ENCODE measurements at places on chromosomes 7 and 10.

DNA sequence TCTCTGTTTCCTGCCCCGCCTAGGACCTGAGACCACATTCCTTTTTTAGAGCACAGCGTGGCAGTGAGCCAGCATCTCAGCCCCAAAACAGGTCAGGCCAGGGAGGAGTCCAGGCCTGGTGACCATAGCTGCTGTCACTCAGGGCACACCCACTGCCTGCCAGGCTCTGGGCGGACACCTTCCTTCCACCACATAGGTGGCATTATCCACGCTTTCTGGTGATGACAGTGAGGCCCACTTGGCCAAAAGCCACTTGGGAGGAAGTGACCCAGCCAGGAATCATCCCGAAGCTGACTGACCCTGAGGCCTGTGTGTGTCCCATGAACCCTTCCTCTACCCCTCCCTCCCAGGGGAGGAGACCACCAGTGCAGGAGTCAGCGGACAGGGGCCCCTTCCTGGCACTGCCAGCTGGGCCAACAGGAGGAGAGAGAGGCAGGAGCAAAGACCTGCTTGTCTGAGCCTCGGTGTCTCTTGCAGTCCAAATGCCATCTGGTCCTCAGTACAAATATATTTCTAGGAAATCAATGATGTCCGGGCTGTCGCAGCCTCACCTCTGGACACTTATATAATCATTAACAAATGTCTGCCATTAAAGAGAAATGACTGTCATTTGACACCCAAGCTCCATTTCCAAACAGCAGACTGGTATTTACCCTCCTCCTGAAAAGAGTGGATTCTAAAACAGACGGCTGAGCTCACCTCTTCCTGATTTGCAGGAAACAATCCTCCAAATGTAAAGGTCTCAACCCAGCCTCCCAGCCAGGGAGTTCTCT, 63.0 kb downstream of the ABRAXAS2 start:
- DNase-seq, result no peak

GRCh38 chr7:124515106-124515830, 250.3 kb downstream of the GPR37 start:
- DNase-seq, result no peak

DNA sequence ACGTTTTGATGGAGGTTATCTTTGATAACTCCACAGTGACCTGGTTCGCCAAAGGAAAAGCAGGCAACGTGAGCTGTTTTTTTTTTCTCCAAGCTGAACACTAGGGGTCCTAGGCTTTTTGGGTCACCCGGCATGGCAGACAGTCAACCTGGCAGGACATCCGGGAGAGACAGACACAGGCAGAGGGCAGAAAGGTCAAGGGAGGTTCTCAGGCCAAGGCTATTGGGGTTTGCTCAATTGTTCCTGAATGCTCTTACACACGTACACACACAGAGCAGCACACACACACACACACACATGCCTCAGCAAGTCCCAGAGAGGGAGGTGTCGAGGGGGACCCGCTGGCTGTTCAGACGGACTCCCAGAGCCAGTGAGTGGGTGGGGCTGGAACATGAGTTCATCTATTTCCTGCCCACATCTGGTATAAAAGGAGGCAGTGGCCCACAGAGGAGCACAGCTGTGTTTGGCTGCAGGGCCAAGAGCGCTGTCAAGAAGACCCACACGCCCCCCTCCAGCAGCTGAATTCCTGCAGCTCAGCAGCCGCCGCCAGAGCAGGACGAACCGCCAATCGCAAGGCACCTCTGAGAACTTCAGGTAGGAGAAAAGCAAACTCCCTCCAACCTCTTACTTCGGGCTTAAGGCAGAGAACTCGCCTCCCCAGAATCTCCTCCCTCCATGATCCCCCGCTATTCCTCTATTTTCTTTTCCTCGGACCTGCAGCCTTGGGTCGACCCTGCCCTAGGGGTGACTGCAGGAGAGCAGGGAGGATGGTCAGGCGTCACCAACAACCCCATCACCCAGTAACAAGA, at the start of gene SERPINE1:
TSS of gene SERPINE1 (plus strand) at position 454 of the 809 bp plus-strand sequence. CDS start 1,290 bp downstream, outside the sequence.
- DNase-seq, result no peak

DNA sequence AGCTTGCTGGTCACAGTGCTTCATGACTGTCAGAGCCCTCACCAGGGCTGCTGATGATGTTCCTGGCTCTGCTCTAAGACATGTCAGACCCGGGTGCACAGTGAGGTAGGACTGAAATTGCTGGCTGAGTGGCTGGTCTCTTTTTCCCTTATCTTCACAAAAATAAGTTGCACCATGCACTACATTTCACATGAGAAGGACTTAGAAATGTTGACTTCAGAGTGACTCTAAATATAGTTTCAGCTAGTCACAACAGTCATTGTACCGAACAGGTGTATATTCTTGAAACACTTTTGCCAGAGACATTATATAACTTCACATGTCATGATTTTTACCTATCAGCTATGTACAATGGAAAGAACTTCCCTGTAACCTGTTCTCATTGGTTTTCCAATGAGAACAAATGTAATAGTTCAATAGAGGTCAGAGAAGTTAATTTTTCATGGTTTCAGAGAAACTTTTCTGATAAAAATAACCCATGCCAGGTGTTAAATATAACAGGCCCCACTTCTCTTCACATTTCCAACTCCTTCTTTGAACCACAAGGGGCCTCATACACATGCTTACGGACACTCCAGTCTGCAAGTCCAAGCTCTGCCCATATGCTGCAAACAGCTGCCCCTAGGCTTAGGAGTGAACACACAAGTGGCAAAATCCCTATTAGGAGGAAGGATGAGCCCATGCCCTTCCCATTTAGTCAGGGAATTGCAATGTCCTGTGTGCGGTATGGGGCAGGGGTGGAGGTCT, 115.6 kb downstream of the CDK6 start:
- no peak for DNase-seq

GRCh38 chr10:116029826-116030225, 243.2 kb downstream of the GFRA1 start:
- DNase-seq, result no peak

GRCh38 chr10:81065474-81065873, 527.8 kb downstream of the SH2D4B start:
- no peak for DNase-seq

GRCh38 chr7:1839701-1840100, 169.6 kb downstream of the ELFN1 start:
- no peak for DNase-seq
